ENCODE measurements at places on chromosomes 6 and 20.

- no peak for DNase-seq
Measured at GRCh38 chr6:14885498-14885897, 360.4 kb upstream of the JARID2 start.

GRCh38 chr6:131683479-131683878 lies 17.7 kb downstream of the OR2A4 start:
- DNase-seq, result no peak

DNA sequence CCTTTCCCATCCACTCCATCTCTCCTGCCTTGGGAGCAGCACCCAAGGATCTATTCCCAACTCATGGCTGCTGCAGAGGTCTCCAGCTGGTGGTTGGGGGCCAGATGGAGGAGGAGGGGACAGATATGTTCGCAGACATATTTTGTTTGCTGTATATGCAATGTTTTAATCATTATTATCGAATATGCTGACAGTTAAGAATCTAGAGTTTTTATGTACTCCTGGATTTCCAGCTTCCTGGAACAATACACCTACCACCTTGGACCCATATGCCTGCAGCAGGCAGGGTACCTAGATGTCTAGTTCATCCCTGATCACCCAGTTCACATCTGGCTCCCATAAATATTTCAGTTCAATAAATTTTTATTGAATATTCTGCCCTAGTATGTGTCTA lies 9.0 kb downstream of the FAM110A start:
- DNase-seq, result no peak

DNA sequence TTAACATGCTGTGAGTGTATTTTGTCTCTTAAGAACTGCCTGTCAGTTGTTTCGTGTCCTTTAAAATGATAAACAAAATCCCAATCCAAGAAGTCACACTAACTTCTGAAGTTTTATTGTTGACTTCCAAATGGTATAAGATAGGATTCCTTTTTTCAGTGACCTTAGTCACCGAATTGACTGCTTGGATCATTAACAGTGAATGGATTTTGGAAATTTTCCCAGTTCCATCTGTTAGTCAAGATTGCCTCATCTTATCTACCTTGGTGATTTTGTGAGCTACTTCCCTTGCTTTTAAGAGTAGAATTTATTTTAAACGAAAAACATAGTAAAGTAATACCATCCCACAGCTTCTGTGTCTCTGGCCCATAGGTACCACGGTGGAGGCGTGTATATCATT lies 14.9 kb downstream of the RIOK1 start:
- no peak for DNase-seq

- DNase-seq, result no peak
Measured at GRCh38 chr6:133166766-133167165, 74.4 kb upstream of the EYA4 start.

DNA sequence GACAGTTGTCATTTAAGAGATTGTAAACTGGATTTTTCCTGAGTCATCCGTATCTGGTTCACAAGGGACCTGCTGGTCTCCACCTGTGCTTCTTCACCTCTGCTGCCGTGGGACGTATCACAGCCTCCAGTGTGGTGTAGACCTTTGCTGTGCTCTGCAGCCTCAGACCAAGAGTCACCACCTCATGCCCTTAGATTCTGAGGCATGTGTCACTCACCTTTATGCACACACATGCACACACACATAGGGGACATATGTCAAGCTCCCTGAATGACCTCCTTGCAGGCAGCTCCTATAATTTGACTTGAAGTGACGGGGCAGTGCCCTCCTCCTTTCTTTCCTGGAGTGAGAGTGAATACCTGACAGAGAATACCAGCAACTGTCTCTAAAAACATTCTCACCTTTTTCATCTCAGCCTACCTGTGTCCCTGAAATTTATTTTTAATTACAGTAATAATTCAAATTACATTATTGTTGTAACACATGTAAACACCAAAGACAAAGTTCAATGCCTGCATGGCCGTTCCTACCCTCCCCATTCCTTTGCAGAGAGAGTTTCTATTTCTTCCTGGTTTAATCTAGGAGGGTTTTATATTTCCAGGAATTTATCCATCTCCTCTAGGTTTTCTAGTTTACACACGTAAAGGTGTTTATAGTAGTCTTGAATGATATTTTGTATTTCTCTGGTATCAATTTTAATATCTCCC lies 3.5 kb downstream of the SLC17A4 start:
- DNase-seq, result no peak

- no peak for DNase-seq
Measured at GRCh38 chr6:169529931-169530751, 171.7 kb downstream of the WDR27 start.

GRCh38 chr6:21898107-21898796 lies 304.7 kb downstream of the SOX4 start:
- DNase-seq, result no peak

DNA sequence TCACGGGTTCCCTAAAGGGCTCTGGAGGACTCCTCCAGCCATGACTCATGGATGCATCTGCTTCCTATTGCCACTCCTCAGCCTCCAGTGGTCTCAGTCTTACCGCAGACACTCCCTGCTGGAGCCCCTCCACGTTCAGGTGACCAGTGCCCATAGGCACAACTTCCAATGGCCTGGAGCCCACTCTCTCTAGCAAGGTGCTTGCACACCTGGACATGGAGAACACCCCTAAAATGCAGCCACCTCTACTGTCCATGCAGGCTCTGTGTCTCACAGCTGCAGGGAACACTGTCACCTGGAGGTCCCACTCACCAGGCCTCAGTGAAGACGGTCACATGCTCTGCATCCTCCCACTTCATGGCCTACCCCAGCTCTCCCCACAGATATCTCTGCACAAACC lies 36.0 kb downstream of the HUS1B start:
- no peak for DNase-seq

GRCh38 chr6:151036869-151037680 lies 171.6 kb downstream of the MTHFD1L start:
- DNase-seq, result no peak

GRCh38 chr20:53336892-53337291 lies 256.7 kb downstream of the ZNF217 start:
- no peak for DNase-seq

- DNase-seq, result no peak
Measured at GRCh38 chr20:61030130-61030529, 221.9 kb upstream of the CDH4 start.

- DNase-seq, result no peak
Measured at GRCh38 chr20:64162239-64162910, 1.9 kb upstream of the MYT1 start.

DNA sequence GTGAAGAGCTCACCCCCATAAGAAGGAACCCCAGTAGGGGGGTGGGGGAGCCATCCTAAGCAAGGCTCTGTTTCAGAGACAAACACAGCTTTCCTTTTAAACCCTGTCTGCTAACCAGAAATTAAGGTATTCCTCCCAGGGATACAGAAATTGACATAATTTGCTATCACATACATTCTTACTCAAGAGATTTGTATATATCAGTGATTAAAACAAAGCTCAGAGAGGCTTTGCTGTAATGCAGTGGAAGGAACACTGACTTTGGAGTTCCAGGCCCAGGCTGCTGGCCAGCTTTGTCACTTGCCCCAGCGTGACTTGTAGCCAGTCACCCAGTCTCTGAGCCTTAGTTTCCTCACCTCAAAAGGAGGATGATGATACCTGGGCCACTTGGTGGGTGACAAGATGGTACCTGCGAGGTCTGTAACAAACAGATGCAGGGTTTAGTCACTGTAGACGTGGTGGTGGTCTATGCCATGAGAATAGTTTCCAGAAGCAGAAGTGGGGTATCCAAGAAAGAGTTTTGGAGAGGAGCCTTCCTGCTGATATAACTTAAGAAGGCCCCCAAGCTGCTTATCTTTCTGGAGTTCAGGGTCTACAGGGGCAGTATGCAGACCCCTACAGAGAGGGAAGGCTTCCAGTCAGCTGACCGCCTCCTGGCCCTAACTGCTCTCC lies 3.2 kb upstream of the FOXF2 start:
- DNase-seq, result no peak

- no peak for DNase-seq
Measured at GRCh38 chr6:84526631-84527030, 237.8 kb downstream of the TBX18 start.

DNA sequence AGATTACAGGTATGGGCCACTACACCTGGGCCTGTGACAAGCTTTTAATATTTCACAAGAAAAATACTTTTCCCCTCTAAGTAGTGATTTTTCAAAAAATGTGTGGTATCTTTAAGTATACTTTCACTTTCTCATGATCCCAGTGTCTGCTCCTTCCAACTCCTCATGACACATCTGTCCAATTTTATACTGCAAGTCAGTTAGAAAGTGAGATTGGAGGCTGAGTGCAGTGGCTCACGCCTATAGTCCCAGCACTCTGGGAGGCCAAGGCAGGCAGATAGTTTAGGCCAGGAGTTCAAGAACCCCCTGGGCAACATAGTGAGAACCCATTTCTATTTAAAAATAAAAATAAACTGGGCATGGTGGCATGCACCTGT lies 20.2 kb downstream of the PIM1 start:
- DNase-seq, result no peak

DNA sequence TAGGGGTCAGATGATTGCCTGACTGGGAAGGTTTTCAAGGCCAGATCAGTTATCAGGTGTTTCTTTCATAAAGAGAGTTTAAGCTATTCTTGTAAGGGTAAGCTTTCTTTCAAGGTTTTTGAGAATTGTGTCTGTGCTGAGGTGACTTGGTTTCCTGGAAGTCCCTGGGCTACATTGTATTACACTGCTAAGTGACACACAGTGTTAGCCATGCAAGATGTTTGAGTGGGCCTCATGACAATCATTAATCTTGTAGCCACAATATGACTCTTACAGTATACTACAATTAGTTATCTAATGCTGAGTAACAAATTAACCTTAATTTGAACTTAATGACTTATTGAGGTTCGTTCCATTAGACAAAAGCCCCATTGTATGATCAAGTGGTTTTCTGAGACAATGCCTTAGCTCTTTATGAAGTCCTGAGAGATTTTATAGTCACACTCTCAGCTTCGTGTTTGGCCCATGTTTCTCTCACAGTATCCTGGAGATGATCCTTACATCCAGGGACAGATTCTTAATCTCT lies 186.7 kb downstream of the RPS12 start:
- DNase-seq, result no peak

GRCh38 chr6:32962213-32962826 lies 6.1 kb upstream of the BRD2 start:
- no peak for DNase-seq

- no peak for DNase-seq
Measured at GRCh38 chr6:79066330-79066729, 11.7 kb downstream of the PHIP start.

GRCh38 chr6:117494694-117495318 lies 12.3 kb downstream of the DCBLD1 start:
- no peak for DNase-seq

GRCh38 chr20:37346236-37346534 lies 245 bp downstream of the SRC start:
- no peak for DNase-seq

- DNase-seq, result no peak
Measured at GRCh38 chr6:37882724-37883413, 63.3 kb downstream of the ZFAND3 start.

GRCh38 chr20:40471261-40471629 lies 217.8 kb downstream of the MAFB start:
- no peak for DNase-seq

DNA sequence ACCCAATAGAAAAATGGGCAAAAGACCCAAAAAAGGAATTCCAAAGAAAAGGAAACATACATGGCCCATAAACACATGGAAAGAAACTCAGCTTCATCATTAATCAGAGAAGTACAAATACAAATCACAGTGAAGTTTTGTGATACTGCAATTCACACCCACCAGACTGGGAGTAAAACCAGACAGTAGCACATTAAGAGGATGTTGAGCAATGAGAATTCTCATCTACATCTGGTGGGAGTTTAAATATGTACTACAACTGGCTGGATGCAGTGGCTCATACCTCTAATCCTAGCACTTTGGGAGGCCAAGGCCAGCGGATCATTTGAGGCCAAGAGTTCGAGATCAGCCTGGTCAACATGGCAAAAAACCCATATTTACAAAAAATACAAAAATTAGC lies 125.7 kb upstream of the PHACTR1 start:
- no peak for DNase-seq

- DNase-seq, result no peak
Measured at GRCh38 chr6:1608222-1609040, 1.3 kb upstream of the FOXC1 start.

DNA sequence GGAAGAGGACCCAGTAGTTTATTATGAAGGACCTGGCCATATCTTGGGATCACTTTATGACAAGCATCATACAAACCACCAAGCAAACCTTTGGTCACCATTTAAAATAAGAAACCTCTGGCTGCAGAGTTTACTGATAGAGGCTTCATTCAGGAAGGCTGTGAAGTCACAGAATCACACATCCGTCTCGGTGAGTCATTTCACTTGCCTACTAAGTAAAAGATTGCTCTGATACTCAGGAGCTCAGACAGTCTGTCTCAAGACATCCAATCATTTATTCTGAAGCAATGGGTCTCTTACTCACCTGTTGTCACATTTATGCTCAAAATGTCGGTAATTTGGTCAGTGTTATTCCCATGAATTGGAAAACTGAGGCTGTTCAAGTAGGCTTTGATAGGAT lies 33.7 kb downstream of the ADGRF5 start:
- DNase-seq, result no peak

- no peak for DNase-seq
Measured at GRCh38 chr6:108174371-108175175, 8.8 kb downstream of the NR2E1 start.

DNA sequence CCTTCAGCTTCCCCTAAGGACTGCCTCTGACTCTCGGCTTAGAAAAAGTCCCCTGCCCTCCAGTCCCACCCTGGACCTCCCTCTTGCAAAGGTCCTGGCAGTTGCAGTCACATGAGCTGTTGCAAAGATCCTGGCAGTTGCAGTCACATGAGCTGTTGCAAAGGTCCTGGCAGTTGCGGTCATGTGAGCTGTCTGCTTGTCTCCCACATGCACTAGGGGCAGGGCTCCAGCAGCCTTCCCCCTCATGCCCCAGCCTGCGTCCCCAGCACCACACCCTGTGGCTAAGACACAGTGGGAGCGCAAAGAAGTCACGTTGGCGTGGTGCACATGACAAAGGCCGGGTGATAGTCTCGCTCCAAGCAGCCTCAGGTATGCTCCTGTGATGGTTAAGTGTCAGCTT lies 82.9 kb downstream of the ZNF217 start:
- no peak for DNase-seq

DNA sequence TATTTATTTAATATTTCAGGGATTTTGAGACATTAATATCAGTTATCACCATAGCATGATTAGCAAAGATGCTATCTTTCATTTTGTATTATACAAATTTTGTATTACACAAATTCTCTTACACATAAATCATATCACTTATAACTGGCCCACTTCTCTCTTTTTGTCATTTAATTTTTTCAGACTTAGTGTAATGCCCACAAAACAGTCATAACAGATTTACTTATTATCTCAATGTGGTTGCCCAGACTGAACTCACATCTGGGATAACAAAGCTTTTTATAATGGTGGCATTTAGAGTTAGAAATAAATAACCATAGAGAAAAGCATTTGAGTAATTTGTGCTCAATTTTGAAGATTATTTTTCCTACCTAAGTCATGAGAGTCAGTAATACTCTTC lies 148.3 kb downstream of the TFAP2B start:
- no peak for DNase-seq

DNA sequence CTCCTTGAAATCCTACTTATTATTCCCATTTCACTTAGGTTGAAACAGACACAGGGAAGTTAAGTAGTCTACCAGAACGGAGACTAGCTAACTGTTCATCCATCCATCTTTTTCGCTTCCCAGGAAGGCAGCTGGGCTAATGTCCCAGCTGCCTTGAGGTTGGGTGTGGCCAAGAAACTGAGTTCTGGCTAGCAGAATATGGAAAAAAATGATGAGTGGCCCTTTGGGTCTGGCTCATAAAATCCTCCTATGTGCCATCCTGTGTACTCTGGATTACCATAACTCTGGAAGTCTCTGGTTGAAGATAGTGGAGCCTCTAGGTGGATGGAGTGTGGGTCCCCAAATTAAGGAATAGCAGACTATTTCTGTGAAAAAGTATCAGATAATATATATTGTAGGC lies 206.2 kb downstream of the HIVEP2 start:
- no peak for DNase-seq
